ENCODE measurements at places on chromosomes 3 and 15.

DNA sequence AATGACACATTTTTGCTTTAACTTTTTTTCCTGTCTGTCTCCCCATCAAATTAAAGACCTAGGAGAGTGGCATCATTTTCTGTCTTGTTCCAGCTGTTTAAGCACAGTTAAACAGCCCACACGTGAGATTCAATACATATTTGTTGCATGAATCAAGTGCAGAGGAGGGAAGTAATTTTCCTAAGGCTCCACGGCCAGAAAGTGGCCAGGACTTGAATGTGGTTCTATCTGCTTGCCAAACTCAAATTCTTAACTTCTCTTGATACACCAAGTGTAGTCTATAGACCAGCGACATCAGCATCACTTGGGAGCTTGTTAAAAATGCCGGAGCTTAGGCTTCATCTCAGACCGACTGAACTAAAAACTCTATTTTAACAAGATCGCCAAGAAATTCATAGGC, 724.8 kb upstream of the CFAP20DC start:
- DNase-seq: no peak

GRCh38 chr3:101828691-101829436, 20.4 kb upstream of the NFKBIZ start:
- no peak for DNase-seq

- no peak for DNase-seq
These were observed 140.6 kb upstream of the BHLHE40 start for GRCh38 chr3:4838621-4839022.

DNA sequence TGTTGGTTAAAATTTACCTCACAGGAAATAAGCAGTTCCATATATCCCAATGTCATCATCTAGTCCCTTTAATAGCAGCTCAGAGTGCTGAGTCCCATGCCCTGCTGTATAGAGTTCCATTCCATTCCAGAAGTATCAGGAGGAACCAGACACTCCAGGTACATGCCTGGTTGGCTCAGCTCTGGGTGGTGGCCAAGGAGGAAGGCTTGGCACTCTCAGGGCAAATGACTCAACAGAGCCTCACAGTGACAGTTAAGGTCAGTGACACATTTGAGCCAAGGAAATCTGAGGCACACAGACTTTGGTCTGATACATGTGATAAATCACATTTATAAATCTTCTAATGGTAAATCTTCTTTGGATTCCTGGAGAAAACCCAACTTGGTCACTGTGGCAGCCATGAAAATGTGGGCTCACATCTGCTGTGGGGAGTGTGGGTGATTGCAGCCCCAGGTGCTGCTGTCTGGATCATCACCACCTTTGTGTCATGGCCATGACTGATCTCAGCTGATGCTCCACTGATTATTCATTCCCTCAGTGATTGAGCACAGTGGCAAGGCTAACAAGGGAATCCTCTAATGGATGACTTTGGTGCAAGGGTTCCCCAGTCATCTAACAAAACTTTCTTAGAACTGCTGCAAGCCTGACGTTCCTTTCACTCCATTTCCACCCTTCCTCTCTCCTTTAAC, 9.3 kb downstream of the HHLA2 start:
- DNase-seq: no peak

DNA sequence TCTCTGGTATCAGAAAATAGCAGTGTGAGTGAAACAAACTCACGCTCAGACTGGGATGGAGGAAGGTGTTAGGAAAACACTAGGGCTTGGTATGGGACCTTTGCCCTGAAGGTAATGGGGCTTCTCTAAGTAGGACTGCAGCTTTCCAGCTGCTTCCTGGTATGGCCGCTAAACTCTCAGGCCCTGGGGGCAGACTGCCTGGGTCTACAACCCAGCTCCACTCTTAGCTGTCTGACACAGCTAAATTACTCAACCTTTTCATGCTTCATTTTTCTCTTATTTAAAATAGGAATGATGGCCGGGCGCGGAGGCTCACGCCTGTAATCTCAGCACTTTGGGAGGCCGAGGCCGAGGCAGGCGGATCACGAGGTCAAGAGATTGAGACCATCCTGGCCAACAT, 5.2 kb upstream of the YEATS2 start:
- no peak for DNase-seq

DNA sequence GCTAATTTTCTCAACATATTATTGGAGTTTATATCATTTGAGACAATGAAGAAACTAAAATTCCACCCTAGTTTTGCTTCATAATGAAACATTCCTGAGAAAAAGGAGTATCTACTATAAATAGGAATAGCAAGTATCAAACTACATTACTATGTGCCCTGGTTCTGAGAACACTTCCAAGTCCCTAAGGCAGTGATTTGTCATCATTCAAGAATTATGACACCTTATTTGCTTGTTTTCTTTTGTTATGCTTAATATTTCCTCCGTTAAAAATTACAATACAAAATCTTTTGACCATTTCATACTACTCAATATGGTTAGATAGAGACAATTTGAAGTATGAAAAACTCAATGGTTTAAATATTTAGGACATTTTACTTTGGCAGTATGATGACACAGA, 707.8 kb upstream of the GOLIM4 start:
- no peak for DNase-seq

DNA sequence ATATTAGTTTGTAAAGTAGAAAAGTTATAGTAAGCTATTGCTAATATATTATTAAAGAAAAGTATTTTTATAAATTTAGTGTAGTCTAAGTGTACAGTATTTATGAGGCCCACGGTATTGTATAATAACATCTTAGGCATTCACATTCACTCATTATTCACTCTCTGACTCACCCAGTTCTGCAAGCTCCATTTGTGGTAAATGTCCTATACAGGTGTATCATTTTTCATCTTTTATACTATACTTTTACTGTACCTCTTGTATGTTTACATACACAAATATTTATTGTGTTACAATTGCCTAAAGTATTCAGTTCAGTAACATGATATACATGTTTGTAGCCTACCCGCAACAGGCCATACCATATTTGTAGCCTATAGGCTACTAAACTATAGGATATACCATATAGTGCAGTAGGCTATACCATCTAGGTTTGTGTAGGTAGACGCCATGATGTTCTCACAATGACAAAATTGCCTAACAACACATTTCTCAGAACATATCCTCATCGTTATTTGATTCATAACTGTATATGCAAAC, 246.8 kb upstream of the ALCAM start:
- DNase-seq: no peak

DNA sequence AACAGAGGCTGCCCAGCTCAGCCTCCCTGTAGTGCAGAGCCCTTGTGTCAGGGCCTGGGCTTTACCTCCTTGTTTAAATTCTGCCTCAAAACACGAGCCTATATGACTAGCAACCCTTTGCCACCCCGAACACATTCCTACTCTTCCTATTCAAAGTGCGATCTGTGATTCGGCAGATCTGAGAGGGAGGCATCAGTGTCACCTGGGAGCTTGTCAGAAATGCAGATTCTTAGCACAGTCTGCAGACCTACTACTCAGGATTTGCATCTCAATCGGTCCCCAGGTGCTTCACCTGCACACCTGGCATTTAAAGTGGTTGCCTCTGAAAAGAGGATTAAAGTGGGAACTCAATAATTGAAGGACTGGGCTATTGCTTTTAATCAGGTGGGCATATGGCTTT, 273.2 kb upstream of the TOPAZ1 start:
- DNase-seq: peak; percentile 18

DNA sequence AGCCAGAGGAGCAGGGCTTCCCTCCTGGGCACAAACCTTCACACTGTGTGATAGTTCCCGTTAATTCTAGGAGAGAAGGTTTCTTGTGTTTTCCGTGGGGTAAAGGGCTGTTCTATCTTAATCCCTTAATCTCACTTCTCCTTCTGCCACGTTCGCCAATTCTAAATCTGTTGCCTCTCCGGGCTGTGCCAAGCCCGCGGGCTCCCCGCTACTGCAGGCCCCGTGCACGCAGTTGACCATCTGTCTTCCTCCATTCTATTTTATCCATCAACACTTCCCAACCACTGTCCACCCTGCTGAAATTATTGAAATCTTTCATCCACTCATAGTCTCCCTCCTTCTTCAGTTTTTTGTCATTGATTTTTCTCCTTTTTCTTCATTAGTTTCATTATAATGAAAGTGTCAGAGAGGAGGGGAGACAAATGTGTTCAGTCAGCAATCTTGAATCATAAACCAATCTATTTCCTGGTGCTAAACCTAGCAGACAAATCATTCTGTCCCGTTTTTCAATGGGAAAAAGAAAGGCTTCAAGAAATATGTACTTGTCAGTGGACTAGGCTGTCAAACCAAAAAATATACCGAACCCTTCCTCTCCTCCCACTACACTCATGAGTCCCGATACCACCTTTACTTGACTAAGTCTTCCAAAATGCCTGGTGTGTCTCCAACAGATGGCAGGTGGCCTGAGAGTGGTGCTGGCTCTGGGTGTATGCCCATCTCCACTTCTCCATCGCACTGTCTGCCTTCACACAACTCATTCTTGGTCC, 39.6 kb downstream of the SLCO2A1 start:
- no peak for DNase-seq

- no peak for DNase-seq
These were observed 92.9 kb downstream of the WDR76 start for GRCh38 chr15:43919540-43920253.

DNA sequence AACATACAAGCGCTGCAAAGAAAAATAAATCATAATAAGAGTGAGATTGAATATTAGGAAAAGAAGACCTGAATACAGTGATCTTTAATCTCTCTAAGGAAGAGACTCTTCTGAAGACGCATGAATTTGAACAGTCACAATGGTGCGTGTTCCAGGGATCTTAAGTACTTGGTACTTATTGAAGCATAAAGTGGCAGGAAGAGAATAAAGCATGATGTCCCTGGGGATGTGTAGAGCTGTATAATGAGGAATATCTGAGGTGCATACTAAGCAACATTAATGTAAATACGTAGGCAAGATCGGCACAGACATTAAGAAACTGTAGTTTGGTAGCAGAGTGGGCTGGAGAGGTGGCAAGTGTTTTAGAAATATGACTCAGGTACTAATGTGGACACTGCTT, 246.2 kb upstream of the MCTP2 start:
- DNase-seq: no peak

- no peak for DNase-seq
These were observed 165.8 kb downstream of the NUP210 start for GRCh38 chr3:13254028-13254951.

DNA sequence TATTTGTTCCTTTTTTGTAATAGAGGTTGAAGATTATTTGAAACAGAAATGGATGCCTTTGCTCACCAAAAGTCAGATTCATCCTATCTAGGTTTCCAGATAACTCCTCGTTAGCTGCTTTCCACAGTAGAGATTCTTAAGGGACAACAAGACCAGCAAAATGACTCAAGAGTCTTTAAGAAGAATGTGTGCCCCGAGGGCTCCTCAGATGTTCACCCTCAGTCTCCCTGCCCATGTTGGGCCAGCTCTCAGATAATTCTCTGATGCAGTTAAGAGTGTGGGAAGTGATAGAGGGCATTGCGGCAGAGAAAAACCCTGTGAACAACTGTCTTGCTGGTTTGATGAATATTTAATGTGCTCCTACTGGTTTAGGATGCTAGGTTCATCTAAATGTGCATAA, 251.1 kb downstream of the PTPRG start:
- DNase-seq: no peak

- DNase-seq: no peak
These were observed 82.7 kb downstream of the SLC25A26 start for GRCh38 chr3:66303491-66303901.

DNA sequence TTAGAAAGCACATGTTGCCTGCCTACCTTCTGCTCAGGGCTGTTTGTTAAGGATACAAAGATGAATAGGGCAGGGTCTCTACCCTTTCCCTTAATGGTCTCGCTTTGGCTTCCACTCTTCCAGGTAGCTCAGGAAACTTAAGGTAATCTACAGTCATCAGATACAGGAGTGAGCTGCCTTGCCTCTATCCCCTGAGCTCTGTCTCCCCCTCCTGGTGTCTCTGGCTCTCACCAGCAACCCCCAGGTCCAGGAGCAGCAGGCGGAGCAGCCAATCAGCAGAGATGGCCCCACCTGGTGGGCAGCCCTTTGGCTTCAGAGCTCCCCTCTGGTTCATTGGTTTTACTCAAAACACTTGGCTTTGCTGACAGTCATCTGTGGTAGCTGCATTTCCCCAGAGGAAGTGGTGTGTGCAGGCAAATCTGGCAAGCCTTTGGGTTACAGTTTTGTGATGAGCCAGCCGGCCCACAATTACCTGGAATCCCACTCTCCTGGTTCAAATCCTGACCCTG, 8.5 kb upstream of the CX3CR1 start:
- peak; percentile 17 for DNase-seq

DNA sequence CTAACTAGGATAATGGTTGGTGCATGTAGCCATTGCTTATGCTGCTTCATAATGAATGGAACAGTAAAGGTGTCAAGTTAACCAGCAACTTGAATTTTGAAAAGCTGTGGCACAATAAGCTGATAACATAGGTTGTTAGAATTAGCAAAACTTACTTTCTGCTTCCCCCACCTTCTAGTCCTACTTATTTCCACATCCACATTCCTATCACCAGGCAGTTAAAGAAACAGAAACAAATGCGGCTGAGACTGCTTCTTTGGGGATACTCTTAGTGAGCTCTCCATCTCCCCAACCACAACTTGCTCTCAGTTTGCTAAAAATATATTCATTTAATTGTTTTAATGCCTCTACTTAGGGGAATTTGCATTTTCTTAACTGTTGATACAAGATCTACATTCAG, 215.1 kb downstream of the TIGIT start:
- no peak for DNase-seq

DNA sequence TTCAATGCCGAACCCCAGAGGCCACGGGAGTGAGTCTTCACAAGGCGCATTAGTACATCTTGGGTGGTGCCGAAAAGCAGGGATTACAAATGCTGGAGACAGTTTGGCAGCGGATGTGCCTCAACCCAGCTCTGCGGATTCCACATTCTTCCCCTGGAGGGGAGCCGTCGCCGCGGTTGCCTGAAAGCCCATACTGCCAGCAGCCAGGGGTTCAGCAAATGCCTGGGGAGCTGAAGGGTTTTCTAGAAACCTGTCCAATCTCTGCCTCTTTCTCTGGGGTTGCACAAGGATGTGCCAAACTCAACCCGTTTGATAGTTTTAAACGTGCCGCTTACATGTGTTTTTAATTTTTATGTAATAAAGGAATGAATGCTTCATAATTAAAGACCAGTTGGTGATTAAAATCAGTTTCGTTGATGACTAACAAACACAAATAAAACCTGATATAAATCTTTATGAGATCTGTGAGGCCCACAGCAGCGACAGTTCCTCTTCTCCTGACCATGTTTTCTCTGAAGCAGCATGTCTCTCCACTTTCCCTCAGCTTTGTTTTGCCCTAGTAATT, 74.6 kb upstream of the LEKR1 start:
- DNase-seq: peak; percentile 7

DNA sequence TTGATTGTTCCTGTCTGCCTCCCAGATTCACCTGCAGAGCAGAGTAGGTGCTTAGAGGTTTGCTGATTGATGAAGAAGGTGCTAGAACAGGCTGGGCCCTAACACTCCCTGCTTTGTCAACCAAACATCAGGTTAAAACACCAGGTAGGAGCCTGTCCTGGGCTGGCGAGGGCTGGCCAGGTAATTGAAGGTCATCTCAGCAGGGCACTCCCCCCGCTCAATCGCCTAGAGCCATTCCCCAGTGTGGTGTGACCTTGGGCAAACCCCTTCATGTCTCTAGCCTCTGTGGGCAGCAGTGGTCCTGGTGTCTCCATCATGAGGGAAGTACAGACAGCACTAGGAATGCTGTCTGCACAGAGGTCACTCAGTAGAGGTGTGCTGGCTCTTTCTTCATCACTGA, 88.3 kb downstream of the KLF15 start:
- no peak for DNase-seq

Data from DMS153 (cell line).